Kidney capillary endothelial cell (primary cell): ENCODE measurements at places on chromosomes 2 and 18.

- DNase-seq: no peak
Measured at GRCh38 chr2:237552908-237553307, 13.5 kb upstream of the PRLH start.

- DNase-seq: no peak
Measured at GRCh38 chr18:36530676-36531405, 233.3 kb downstream of the FHOD3 start.

DNA sequence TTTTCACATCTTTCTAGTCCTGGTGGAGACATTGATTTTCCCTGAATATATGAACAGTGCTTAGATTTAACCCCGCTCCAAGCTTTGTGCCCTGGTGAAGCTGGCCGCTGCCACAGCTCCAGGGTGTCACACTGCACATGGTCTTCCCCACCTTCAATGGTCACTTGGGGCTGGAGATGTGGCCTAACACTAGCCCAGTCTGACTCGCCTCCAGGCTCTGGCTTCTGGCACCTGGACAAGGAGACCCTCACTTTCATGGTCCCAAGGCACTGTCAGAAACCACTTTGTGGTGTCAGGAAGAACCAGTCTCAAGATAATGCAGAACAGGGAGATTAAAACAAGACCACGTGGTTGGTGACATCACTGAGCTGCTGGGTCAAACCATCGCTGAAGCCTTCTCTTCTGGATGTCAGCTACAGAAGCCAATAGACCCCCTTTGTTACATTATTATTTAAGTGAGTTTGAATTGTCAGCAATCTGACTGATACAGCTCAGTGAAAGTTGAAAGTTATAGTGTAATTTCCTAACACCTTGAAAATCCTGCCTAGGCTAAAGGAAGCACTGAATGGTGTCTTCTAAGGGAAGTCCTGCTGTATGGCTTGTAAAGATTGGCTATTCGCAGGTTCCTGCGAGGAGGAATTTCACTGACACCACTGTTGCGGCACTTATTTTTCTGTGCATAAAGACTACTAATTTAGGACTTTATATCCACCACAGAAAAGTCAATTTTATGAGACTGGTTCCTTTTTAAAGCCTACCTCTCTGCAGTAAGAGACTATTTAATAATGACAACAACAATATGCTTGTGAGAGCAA lies 55.0 kb upstream of the CTDP1 start:
- no peak for DNase-seq

- no peak for DNase-seq
Measured at GRCh38 chr2:20110383-20110782, 59.0 kb upstream of the LAPTM4A start.
